ENCODE measurements at places on chromosomes 6 and 20.
A peak's percentile ranks its signal among the peaks of the same experiment; 100 is the strongest.

GRCh38 chr20:36591281-36591680 is 14.3 kb upstream of the RAB5IF start:
- no peak for DNase-seq

DNA sequence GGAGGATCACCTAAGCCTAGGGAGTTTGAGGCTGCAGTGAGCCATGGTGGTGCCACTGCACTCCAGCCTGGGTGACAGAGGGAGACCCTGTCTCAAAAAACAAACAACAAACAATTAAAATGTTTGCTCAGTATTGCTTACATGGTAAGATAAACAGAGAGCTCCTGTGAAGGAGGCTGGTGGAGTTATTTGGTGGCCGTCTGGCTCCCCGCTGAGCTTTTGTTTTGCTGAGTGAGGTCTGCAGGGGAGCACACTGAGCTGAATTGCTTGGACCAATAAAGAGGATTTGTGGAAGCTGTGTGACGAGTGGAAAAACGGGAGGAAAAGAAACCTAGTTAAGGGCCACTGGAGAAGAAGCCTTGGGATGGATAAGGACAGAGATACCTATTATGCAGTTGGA is 41.1 kb upstream of the BMP6 start:
- DNase-seq: no peak

DNA sequence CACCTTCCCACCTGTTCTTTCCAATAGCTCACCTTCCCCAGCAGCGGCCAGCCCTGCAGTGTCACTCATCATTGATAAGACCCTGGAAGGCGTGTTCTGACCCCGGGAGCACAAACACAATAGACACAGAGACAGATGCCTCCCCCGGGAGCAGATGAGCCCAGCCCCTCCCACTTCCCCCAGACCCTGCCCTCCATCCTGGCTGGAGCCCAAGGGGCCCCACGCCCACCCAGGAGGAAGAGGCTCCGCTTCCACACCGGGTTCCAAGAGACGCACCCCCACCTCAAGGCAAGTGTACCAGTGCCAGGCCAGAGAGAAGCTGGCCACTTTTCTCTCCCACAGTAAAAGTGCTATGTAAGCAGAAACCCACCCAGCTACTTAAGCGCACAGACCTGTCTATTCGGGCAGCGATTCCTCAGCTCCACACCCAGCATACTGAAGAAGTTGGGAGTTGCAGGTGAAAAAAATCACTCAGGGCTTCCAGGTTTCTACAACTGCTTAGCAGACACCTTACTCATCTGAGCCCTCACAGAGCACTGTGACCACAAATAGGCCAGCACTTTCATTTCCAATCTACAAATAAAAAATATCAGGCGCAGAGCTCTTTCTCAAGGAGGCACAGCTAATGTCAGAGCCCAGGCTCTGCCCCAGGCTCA is 93.4 kb upstream of the NXT1 start:
- DNase-seq: no peak

DNA sequence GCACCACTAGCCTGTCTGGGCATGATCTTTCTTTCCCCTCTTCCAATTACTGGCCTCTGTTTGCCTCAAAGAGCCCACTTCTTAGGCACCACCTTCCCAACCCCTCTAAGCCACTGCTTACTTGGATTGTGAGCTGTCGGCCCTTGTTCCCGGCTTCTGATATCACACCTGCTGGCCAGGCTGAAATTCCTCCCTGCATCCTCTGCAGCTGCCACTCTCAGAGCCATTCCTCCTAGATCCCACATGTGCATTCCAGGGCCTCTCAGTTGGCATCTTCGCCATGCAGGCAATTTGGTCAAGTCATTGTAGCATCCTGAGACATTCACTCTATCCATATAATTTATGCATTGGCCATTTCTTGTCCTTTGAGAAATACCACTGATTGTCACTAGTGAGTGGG is 135.9 kb downstream of the OLIG3 start:
- no peak for DNase-seq

DNA sequence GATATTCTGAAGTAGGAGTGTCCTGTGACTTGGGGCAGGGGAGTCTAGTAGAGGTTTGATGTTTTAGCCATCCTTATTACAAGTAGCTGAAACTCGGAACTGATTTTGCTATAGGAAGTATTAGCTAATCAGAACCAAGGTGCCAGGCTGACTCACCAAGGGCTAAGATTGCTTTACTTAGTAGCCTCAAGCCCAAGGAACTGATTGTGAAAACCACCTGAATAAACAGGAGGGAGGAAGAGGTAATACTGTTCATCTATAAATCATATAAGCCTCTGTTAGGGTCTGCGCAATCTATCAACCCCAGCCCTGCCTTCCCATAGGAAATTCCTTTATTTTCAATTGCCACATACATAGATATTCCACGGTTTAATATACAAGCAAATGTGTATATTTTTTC is 54.4 kb downstream of the GNAS start:
- DNase-seq: no peak

- no peak for DNase-seq
These were observed 189.2 kb upstream of the FERMT1 start for GRCh38 chr20:6311841-6312655.

- DNase-seq: peak; percentile 0
These were observed 38.5 kb upstream of the MLIP start for GRCh38 chr6:54072635-54073313.

DNA sequence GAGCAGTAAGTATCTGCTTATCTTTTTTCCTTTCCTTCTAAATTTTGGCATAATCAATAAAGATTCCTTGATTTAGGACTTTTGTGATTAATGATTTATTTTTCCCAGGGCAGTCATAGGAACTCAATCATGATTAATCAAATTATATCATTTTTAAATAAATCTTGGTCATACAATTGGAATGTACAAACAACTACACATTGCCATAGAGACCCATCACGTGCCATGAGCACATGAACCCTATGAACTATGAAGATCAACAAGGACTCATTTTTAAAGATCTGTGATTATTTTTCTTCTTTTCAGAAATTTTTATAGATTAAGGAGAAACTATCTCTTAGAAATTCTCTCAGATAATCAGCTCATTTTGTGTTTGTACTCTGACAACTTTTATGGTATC is 622.4 kb downstream of the BCKDHB start:
- no peak for DNase-seq

GRCh38 chr20:25245461-25245860 is 2.4 kb upstream of the PYGB start:
- DNase-seq: no peak

- no peak for DNase-seq
These were observed 173.3 kb upstream of the RSPO3 start for GRCh38 chr6:126945150-126945685.

GRCh38 chr6:119124079-119124824 is 45.8 kb upstream of the FAM184A start:
- DNase-seq: no peak

DNA sequence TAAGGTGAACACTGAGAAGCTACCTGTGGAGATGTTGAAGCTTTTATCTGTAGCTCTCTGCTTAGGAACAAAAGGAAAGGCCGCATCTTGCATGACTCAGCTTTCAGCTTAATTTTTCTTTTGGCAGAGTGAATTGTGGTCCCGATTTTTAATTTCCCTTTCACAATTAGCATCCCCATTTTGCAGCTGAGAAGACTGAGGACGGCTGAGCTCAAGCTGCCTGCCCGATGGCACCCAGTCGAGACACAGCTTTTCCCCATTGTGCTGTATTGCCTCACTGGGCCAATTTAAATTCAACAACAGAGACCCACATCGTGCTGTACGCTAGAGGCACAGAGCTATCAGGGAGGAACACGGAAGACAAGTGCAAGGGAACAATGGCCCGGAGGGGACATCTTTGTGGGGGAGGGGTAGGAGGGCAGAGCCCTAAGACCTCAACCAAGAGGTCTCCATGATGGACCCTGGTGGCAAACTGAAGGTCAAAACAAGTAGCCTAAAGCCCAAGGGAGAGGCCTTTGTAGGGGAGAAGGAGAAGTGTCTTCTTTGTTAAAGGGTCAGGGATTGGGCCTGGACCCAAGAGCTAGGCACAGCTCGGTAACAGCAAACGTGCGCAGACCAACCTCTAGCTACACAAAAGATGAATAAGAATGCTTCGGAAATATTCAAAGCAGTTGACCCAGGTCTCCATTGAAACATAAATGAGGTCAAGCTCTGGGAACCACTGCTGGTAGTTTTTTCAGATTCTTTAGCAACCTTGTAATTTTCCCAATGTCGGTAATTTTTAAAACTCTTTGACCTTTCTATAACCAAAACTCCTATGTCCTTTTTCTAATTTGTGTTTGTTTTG is 13.3 kb upstream of the QKI start:
- no peak for DNase-seq

- no peak for DNase-seq
These were observed 83.5 kb downstream of the TTLL2 start for GRCh38 chr6:167408235-167408869.

DNA sequence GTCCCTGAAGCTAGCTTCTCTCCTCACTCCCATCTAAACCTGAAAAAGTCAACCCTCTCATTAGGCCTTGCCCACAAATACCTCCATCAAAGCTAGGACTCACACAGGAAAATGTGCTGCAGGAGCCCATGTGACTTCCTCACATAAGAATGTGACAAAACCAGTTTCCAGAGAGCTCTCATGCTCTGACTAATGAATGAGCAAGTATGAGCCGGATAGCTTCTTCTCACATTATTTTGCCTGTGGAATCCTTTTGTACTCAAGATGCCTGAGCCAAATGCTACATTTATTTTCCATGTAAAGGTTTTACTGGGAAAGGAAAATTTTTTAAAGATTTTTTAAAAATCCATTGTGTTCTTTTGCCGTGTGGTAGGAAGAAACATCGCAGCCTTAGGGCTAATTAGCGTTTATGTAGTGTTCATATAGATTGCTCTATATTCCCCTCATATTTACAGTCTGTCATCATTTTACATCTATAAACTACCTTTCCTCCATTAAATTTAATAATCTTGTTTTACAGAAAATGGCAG is 68.6 kb upstream of the CCN6 start:
- no peak for DNase-seq

All from Ammon's horn (tissue), 1 donor.